ENCODE measurements at places on chromosomes 5 and 9.

DNA sequence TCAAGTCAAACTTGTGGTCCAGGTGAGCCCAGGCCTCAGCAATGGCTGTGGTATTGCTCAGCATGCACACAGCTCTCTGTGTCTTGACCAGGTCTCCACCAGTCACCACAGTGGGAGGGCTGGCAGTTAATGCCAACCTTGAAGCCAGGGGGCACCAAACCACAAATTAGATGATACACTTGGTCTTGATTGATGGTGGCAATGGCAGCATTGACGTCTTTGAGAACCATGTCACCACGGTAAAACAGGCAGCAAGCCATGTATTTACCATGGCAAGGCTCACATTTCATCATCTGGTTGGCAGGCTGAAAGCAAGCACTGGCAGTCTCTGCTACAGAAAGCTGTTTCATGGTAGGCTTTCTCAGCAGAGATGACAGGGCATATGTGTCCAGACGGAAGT lies 40.0 kb downstream of the NIM1K start:
- DNase-seq = no peak

DNA sequence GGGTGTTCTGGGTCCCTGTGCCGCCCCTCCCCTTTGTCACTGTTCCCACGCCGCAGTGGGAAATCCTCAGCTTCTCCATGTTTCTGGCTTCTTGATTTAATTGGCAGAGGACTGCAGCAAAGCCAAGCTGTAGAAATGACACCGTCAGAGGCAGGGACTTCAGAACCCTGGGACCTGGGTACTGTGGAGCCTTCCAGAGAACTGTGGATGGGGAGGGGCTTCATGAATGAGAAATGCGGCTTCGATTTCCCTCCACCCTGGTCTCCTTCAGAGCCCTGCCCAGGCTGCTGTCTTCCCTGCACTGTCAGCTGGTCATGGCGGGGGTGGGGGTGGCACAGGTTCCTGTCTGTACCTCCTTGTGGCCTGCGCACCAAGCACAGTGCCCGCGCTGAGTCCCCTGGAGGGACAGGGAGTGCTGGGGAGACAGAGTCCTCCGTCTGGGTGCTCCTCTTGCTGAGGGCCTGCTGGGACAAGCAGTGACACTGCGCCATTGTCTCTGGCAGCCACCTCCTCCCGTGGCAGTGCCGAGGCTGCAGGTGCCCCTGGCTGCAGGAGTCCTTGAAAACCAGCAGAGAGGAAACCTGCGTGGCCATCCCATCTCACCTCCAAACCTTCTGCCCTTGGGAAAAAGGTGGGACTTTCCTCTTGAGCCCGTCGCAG lies 47.2 kb downstream of the COL5A1 start:
- DNase-seq = no peak

DNA sequence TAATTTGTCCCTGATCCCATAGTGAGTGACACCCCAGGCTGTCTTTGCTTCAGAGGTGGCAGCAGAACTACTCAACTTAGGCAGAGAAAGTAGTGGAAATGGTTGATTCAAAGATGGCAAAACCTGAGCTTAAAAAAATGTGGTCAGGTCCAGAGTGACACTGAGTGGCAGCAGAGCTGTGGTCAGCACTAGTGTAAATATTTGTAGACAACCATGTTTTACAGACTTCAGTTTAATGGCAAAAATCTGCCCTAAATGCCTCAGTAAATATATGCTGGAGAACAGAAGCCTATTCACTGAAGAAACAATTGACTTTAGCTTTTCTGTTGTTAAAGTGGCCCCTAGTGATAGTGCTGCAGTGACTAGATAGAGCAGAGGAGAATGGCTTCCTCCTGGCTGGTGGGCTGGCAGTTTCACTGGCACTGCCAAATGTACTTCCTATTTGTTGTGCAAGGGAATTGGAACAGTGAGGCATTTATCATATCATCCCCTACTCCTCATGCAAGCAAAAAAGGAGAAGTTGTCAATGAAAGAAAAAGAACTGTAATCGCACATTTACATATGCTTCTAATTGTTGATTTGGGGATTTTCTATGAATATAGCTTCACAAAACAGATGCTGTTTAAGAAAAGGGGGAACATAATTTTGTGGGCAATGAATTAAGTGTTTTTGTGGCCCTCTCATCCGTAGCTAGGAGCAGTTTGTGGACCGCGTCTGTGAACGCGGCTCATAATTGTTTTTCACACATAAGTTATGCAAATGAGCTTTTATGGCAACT lies 12.0 kb downstream of the PBX3 start:
- DNase-seq = no peak

DNA sequence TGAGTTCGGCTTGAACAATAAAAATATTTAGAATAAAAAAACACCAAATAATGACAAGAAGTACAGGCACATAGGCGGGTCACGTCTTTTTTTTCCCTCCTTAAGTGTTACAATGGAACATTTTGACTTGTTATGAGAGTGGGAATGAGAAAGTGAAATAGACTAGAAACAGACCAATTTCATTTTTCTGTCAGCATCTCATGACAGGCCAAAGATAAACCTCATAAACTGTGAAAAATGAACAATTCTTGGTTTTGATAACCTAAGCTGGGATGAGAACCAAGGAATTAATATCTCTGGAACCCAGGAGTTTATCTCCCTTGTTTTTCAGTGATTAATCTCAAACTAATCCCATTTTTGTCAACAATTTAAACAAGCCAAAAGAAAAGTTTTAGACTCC lies 299.5 kb downstream of the SLIT3 start:
- no peak for DNase-seq

GRCh38 chr5:67051164-67051563 lies 145.4 kb downstream of the CD180 start:
- DNase-seq = no peak

- no peak for DNase-seq
Observed at GRCh38 chr9:136937186-136938001, 7.1 kb downstream of the FBXW5 start.

- no peak for DNase-seq
Observed at GRCh38 chr5:75667586-75667985, 49.7 kb downstream of the POC5 start.
